ENCODE measurements at places on chromosomes 4 and X.
A peak's percentile ranks its signal among the peaks of the same experiment; 100 is the strongest.

- DNase-seq: no peak
These were observed 972.5 kb downstream of the CCSER1 start for GRCh38 chr4:91099666-91100065.

- DNase-seq: no peak
These were observed 36.3 kb downstream of the SNCA start for GRCh38 chr4:89800527-89801103.

DNA sequence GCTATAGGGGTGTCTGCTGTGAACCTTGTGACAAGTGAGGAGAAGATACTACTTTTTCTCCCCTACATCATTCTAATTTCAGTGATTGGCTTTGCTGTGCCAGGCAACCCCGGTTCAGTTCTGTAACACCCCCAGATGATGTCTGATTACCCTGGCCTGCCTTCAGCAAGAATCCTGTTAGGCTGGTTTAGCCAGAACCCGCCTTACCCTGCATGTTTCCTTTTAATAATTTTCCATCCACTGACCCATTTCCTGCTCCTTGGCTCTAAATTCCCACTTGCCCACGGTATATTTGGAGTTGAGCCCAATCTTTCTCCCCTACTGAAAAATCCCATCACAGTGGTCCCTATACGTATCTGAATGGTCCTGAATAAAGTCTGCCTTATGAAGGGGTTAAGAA lies 46.5 kb upstream of the HPSE start:
- no peak for DNase-seq

GRCh38 chrX:16251782-16252181 lies 84.5 kb downstream of the MAGEB17 start:
- DNase-seq: no peak

DNA sequence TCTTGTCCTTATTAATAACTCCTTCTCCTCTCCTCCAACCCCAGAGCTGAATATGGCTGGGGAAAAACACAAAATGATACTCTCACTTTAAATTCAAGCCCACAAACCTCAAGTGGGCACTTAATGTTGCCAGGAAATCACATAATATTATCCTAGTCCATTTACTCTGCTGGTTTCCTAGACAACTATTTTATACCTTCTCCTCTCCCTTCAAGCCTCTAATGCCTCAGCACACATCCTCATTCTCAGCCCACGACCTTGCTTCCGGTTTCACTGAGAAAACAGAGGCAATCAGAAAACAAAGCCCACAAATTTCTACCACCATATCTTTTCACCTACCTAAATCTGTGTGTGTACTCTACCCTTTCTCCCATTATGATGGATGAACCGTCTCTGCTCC lies 12.1 kb upstream of the CLCN5 start:
- DNase-seq: no peak

- no peak for DNase-seq
These were observed 1.7 kb downstream of the FAM120C start for GRCh38 chrX:54181202-54181953.

DNA sequence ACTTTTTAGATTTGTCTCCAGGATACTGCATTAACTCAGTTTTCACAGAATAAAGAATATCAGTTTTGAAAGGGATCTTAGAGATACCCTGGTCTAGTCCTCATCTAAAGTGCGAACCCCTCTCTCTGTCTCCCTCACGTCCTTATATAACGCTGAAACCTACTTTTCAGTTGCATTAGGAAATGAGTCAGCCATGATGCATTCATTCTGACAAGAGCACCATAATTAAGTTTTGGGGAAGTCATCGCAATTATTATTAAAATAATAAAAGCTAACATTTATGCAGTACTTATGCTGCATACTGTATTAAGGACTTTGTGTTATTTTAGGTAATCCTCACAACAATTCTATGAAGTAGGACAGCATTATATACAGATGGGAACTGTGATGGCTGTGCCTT lies 116.1 kb downstream of the REELD1 start:
- DNase-seq: no peak

DNA sequence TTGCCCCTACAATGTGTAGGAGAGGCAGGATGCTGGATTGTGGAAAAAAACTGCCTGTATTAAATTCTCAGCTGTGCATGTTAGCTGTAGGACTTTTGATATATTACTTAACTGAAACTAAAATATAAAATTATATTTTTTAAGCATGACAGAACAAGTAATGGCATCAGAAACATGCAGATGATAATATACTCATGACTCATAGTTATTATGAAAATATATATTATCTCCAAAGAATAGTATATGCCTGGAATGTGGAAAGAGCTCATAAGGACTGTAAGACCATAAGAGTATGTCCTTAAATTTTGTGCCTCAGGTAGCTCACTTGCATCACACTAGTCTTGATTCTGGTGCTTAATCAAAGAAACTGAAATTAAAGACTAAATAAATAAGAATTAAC lies 1100.6 kb downstream of the TECRL start:
- DNase-seq: no peak

DNA sequence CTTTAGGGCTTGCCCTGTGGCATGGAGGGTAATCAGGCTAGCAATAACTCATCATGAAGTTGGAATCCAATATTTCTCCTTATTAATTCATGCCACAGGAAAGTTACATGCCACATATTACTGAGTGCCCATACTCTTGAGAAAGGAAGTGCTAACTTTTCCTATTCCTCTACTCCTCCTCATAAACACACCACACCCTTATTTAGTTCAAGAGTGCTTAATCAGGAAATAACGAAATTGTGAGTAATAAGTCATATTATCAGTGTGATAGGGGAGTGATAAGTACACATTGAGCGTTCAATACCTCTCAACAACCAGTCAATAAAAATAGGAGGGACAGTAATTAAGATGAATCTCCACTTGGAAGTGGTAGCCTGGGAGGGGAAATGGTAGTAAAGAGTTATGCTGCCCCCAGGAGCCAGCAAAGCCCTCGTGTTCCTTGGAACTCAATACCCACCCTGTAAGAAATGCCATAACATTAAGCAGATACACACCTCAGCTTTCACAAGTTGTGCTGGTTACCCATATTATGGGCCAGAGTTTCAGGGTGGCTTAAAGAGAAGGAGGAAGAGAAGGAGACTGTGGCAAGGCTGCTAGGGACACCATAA lies 410.0 kb upstream of the NR3C2 start:
- no peak for DNase-seq

GRCh38 chr4:6991771-6992557 lies 51.2 kb upstream of the TADA2B start:
- no peak for DNase-seq

- DNase-seq: peak; percentile 40
These were observed 307 bp downstream of the ATG4A start for GRCh38 chrX:108091878-108092291.

- no peak for DNase-seq
These were observed 18.4 kb downstream of the CENPU start for GRCh38 chr4:184715526-184715925.

- no peak for DNase-seq
These were observed 1.4 kb downstream of the NSG1 start for GRCh38 chr4:4388311-4388790.

GRCh38 chr4:161714022-161714751 lies 449.6 kb downstream of the FSTL5 start:
- no peak for DNase-seq

DNA sequence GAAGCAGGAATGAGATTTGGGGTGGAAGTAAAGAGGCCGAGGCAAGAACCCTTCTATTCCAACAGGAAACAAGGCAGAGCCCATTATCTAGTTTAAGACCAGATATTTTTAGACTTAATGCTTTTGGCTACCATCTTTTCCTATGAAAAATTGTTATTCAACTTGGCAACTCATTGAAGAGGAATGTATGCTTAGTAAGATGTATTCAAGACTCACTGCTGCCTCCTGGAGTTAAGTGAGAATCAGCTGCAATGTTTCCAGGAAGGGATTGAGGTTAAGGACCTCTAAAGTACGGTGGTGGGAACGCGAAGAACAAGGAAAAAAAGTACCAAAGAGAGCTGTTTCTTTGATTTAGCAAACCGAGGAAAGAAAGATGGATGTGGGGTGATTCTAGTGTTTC lies 89.1 kb downstream of the RAPGEF2 start:
- DNase-seq: peak; percentile 41

DNA sequence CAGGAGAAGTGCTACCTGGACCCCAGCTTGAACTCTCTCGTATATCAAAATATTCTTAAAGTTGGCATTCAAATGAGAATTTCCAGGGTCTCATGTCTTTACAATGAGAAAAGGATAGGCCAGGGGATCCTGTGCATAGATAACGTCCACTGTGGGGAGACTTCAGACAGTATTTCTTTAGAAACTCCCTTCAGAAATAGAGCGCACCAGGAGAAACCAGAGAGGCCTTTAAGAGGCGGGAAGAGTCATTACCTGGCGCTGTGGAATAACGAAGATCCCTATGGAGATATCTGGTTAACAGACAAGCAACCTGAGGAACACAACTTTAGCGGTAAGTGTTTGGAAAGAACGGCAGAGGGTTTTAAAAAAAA lies 600 bp downstream of the RADX start:
- no peak for DNase-seq

- DNase-seq: no peak
These were observed at the start of gene SHOX for GRCh38 chrX:630612-631496. TSS of gene SHOX (plus strand) at chrX:630791. CDS start at chrX:630898, 107 bp downstream.

GRCh38 chr4:38179690-38180377 lies 219.6 kb downstream of the PTTG2 start:
- peak; percentile 54 for DNase-seq

DNA sequence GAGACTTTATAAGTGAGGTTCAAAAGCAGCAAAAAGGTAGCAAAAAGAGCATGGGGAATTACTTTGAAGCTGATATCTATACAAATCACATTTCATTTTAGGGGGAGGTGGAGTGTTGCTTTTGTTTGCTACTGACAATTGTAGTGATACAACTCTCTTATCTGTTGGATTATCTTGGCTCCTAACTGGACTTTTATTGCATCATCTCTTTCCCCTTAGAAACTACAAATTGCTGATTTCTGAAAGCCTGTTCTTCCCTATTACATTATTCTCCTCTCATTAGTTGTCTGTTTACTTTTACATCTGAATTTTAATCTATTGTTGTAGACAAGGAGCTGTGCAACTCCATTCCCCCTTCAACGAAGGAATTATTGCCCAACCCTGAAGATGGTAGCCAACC lies 75.0 kb upstream of the GNPDA2 start:
- DNase-seq: no peak

DNA sequence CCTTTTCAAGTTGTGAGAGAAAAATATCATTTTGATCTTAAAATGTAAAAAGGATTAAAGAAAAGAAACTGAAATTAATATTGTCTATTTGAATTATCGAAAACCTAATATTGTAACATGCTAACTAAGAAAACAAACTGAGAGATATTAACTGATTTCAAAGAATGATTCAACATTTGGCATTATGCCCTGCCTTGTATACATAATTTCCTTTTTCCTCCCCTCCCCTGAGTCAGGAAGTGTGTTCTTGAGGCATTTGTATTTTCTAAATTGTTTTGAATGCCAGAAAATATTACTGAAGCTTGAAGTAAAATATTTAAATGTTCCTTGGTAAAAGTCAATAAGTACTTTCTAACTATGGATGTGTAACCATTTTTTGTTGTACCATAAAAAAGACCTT lies 49.4 kb downstream of the RPS6KA3 start:
- no peak for DNase-seq

- no peak for DNase-seq
These were observed 80.0 kb downstream of the ARSJ start for GRCh38 chr4:113899271-113900070.

- DNase-seq: no peak
These were observed 7.8 kb upstream of the SH3TC1 start for GRCh38 chr4:8191136-8191747.

- DNase-seq: no peak
These were observed 108.8 kb upstream of the BMP2K start for GRCh38 chr4:78667325-78667724.

DNA sequence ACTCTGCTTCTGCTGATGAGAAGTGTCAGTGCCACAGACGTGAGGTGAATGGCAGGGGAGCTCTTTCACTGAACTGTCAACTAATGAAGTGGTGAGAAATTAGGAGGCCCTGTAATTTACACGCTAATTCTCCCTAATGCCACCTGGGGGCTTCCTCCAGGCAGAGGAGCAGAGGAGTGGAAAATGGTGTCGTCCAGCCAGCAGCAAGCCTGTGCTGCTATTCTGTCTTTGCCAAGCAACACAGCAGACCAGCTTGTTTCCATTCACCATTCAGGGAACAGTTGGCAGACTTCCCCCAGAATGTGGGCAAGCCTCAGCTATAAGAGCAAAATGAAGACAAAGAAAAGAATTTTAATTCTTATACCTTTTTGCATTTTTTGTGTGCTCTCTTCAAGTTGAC lies 245.2 kb upstream of the TET2 start:
- no peak for DNase-seq

DNA sequence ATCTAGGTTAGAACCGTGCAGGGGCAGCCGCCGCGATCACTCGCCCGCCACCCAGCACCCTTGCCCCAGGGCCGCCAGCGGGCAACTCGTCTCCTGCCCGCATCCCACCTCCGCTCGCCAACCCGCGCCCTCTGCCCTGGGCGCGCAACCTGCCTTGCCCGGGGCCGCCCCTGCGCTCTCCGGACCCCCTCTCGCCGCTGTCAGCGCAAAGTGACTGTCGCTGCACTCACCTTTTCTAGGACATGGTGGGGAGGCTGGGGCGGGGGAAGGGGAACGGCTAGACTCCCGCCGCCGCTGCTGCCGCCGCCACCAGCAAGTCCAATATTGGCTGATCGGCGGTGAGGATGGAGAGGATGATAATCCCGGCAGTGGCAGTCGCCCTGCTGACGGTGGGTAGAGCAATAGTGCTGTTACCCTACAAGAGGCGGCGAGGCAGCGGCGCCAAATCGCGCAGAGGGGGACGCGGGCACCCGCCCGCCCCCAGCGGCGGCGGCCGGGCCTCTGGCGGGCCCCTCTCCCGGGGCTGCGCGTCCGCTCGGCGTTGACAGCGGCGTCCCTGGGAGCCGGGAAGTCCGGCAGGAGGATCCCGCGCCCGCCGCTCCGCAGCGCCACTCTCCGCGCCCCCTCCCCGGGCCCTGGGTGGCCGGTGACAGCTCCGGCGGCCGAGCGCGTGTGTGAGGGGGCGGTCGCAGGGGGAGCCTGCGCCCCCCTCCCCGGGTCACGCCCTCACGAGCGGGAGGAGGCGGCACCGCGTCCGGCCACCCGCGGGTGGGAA lies 2.3 kb upstream of the NR3C2 start:
- DNase-seq: peak; percentile 28

DNA sequence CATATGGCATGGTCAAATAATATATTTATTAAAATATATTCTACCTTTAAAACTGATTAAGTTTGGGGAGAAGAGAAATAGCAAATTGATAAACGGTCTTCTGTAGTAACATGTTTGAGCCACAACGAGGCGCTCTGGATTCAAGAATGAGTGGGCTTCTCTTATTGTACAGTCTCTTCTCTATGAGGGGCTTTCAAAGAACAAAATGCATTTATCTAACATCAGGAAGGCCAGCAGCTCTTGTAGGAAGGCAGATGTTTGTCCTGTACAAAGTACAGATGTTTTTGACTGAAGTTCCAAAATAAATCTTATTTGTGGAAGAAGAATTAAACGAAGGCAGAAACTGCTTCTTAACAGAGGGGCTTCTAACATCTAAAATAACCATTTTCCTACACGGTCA lies 153.6 kb downstream of the RASL11B start:
- peak; percentile 21 for DNase-seq
